ENCODE measurements at places on chromosomes 1 and 21. TPM values are rescaled to one million over a fixed set of nuclear protein-coding genes. Genes with fewer than 3 reads are reported as not detected.

The FASLG gene
- not detected for total RNA-seq

The GJA9 gene
- not detected for total RNA-seq

The FCGR3A gene
- not detected for total RNA-seq

The ANGEL2 gene
- total RNA-seq: 13.6 TPM

The PLXNA2 gene
- total RNA-seq: 123 TPM

The PLCH2 gene
- total RNA-seq: not detected

The RASSF5 gene
- total RNA-seq: 0.39 TPM

The ELAPOR1 gene
- 0.67 TPM for total RNA-seq

The CLCA1 gene
- not detected for total RNA-seq

The OR2T2 gene
- not detected for total RNA-seq

The CYP4X1 gene
- total RNA-seq: 0.33 TPM

The C1QB gene
- not detected for total RNA-seq

The PTPN22 gene
- 3.1 TPM for total RNA-seq

The GBP1 gene
- 50.2 TPM for total RNA-seq

The GIPC2 gene
- 3.6 TPM for total RNA-seq

The DPT gene
- not detected for total RNA-seq

All from mammary microvascular endothelial cell (primary cell).